HFFc6 (cell line): ENCODE measurements at places on chromosomes 7 and 10.
A peak's percentile ranks its signal among the peaks of the same experiment; 100 is the strongest.

DNA sequence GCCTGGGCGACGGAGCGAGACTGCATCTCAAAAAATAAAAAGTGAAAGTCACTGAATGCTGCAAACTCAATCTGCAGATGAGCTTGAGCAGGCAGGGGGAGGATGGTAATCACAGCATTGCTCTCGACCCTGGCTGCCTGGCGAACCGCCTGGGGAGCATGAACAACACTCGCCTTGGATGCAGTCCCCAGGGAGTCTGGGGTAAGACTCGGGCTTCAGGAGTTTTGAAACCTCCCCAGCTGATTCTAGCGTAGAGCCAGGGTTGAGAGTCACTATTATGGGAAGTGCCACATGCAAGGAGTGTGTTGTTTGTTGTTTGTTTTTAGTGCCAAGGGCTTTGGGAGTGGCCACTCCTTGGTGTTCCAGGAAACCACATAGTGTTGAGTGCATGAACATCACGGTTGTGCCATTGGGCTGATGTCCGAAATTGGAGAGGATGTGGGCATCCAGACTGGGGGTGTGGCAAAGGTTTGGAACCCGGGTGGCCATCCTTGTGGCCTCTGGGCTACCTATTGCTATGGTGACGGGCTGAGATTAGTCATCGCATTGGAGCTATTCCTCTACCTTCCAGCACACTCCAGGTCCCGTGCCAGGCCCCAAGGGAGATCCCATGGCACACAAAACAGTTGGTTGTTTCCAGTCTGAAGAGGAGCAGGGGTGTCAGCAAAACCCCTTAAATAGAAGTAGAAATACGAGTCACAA lies 92.6 kb downstream of the RGS10 start:
- peaks cover 3% of the 10 kb centered on the region for H3K27me3 ChIP-seq
- peaks cover 9% of the 10 kb centered on the region for H3K4me1 ChIP-seq
- peak overlapping the region; percentile 29; the same call in 1 of the 2 replicates for H3K27ac ChIP-seq
- H3K4me3 ChIP-seq = no peak overlapping the region
- H3K36me3 ChIP-seq = no peaks in the 10 kb centered on the region
- DNase-seq = no peak

DNA sequence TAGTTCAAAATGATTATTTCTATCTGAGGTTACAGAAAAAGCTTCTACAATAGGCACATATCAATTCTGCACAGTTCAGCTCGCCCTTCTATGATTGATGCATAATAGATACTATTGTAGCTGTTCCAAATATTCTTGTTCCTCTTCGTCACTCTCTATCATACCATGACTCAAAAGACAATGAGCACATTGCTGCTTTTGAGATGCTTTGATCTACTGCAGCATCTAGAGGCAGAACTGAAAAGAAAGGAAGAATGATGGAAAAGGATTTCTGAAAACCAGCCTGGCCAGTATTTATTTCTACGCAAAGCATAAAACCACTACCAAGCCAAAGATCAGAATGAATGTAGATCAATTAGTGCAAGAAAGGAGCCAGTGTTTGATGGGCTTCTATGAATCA lies 59.3 kb upstream of the PLXDC2 start:
- DNase-seq = no peak
- H3K4me1 ChIP-seq = no peaks in the 10 kb centered on the region
- no peak overlapping the region for H3K4me3 ChIP-seq
- H3K27ac ChIP-seq = no peak overlapping the region

- H3K36me3 ChIP-seq = no peaks in the 10 kb centered on the region
- H3K27me3 ChIP-seq = peaks cover 2% of the 10 kb centered on the region; the same call in 1 of the 2 replicates
- no peak for DNase-seq
- H3K4me3 ChIP-seq = no peak overlapping the region
Observed at GRCh38 chr7:129257168-129257567, 32.3 kb downstream of the AHCYL2 start.

DNA sequence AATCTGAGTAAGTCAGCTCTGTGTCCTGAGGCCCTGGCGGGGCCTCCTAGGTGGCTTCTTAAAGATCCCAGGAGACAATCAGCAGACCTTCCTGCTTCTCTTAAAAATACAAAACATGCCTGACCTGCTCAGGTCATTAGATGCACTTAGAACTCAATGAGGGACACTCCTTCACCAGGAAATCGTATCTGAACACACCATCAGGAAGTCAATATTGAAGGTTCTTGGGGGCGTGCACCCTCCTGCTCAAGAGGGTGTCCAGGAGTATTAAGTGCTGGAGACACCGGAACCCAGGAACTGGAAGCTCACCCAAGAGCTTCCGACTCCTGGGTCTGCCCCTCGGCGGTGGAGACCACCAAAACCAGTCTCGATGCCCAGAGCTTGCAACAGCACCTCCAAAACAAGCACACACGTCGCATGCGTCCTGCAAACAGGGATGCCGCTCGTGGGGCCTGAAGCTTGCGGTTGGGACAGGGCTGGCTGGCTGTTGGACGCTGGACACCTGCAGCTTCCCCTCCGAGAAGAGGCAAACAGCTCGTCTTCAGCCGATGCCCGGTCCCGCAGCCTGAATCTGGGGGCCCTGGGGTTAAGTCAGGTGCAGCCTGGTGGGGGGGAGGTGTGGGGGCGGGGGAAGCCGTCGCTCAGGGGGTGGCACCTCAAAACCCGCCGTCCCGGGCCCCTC lies 803 bp downstream of the RAPGEF5 start:
- peaks cover 22% of the 10 kb centered on the region for H3K4me1 ChIP-seq
- H3K36me3 ChIP-seq = peaks cover 13% of the 10 kb centered on the region
- no peak overlapping the region for H3K27ac ChIP-seq
- H3K4me3 ChIP-seq = peak overlapping the region; percentile 58; the same call in 1 of the 2 replicates
- DNase-seq = no peak
- H3K27me3 ChIP-seq = peaks cover 15% of the 10 kb centered on the region

DNA sequence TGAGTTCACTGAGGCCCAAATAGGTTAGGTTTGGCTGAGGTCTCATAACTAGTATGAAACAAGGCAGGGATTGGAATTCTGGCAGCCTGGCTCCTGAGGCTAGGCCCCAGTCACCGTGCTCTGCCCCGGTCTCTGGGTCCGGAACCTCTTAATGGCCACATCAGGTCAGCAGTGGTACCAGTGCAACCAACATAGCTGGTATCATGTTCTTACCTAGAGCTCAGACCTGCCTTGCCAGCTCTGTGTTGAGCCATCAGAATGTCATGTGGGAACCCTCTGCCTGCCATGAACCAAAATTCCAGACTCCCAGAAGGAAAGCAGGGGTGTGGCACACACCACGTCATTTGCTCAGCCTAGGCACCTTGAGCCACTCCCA lies 56.5 kb downstream of the ZNF467 start:
- H3K27ac ChIP-seq = no peak overlapping the region
- H3K4me3 ChIP-seq = no peak overlapping the region
- H3K27me3 ChIP-seq = no peaks in the 10 kb centered on the region; the same call in 1 of the 2 replicates
- H3K4me1 ChIP-seq = peaks cover 30% of the 10 kb centered on the region

GRCh38 chr10:98427011-98427515 lies 12.1 kb upstream of the PYROXD2 start:
- peaks cover 9% of the 10 kb centered on the region for H3K36me3 ChIP-seq
- no peak overlapping the region for H3K27ac ChIP-seq
- H3K27me3 ChIP-seq = peaks cover 2% of the 10 kb centered on the region; the same call in 1 of the 2 replicates
- no peak overlapping the region for H3K4me3 ChIP-seq
- DNase-seq = no peak
- no peaks in the 10 kb centered on the region for H3K4me1 ChIP-seq

- H3K36me3 ChIP-seq = no peaks in the 10 kb centered on the region
- no peak overlapping the region for H3K27ac ChIP-seq
- peaks cover 12% of the 10 kb centered on the region for H3K4me1 ChIP-seq
- H3K27me3 ChIP-seq = no peaks in the 10 kb centered on the region
- DNase-seq = no peak
Observed at GRCh38 chr10:61701055-61701705, 38.5 kb downstream of the CABCOCO1 start.

DNA sequence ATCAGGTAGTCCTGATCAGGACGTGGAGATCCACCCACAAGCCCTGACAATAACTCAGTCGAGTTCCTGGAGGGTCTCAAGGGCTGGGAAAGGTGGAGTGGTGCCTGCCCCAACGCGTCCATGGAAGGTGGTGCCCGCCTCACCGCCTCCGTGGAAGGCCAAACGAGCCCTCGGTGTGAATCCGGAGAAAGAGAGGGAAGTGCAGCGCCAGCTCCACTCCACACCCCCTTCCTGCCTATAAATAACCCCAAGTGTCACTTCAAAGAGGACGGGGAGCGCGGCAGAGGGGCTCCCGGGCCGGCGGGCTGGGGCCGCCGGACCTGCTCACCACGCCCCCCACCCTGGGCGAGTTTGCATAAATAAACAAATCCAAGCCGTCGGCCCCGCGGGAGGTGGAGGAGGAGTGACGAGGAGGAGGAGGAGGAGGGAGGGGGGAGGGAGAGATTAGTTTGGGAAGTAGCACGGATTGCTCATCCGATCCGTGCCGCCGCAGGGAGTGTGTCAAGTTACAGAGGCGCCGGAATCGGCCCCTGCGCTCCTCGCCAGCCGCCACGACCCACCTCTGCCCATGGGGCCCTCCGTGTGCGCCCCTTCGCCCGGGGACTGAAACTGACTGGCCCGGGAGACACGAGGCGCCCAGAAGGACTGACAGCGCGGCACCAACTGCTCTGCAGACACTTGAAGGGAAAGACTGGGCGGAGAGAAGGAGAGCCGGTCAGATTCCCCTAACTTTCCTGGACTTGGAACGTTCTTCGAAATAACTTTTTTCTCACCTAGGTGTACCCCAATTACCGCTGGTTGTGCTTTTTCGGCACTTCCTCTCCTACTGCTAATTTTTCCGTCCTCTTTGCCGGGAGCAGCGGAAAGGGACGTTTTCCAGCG lies at the start of gene COL13A1:
Gene COL13A1 (plus strand): TSS at position 473 of the 882 bp plus-strand sequence. CDS start 518 bp downstream, outside the sequence.
- H3K27me3 ChIP-seq = peaks cover 13% of the 10 kb centered on the region
- peaks cover 2% of the 10 kb centered on the region for H3K36me3 ChIP-seq
- peak; percentile 60 for DNase-seq
- peaks cover 66% of the 10 kb centered on the region for H3K4me1 ChIP-seq

GRCh38 chr10:110815354-110816004 lies 56.2 kb upstream of the PDCD4 start:
- peaks cover 7% of the 10 kb centered on the region; the same call in 1 of the 2 replicates for H3K4me1 ChIP-seq
- H3K36me3 ChIP-seq = no peaks in the 10 kb centered on the region
- no peak overlapping the region for H3K27ac ChIP-seq
- no peak for DNase-seq

- H3K4me3 ChIP-seq = no peak overlapping the region
Observed at GRCh38 chr7:41760293-41760692, 57.4 kb upstream of the INHBA start.

DNA sequence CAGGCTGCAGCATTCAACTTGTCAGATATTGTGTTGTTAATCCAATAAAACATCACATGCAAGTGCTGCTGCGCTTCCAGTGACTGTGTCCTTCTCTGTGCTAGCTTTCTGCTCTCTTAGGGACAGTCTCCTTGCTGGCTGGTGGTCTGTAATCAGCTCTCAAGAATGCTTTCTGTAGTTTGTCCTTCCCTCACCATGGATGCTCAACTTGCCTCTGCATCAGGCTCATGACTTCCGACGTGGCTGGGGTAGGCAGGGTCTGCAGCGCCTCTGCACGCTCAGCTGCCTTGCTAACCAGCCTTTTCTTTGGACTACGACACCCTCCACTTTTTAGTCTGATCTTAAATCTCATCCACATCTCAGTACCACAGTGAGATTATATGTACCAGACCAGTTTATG lies 58.3 kb downstream of the MMRN2 start:
- no peak overlapping the region for H3K4me3 ChIP-seq
- H3K36me3 ChIP-seq = peaks cover 7% of the 10 kb centered on the region
- peaks cover 10% of the 10 kb centered on the region for H3K4me1 ChIP-seq
- no peak for DNase-seq

DNA sequence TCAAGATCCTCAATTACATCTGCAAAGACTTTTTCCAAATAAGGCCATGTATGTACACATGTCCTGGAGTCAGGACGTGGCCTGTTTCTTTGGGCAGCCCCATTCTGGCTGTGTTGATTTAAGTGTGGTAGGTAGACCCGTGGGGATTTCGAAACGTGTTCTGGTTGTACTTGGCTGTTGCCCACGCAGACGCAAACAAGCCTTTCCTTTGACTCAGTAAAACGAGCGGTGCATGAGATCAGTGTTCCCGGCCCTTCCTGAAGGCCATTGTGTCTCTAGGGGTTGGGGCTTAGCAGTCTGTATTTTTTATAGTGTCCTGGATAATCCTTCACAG lies 64.8 kb upstream of the DNAJB6 start:
- H3K4me1 ChIP-seq = peaks cover 45% of the 10 kb centered on the region
- peaks cover 44% of the 10 kb centered on the region for H3K36me3 ChIP-seq
- H3K27ac ChIP-seq = peak overlapping the region; percentile 91

GRCh38 chr10:74189999-74190421 lies 39.0 kb downstream of the ADK start:
- H3K27me3 ChIP-seq = no peaks in the 10 kb centered on the region; the same call in 1 of the 2 replicates
- peaks cover 3% of the 10 kb centered on the region for H3K36me3 ChIP-seq
- H3K27ac ChIP-seq = peak overlapping the region; percentile 94

GRCh38 chr10:6185039-6185716 lies 17.6 kb upstream of the PFKFB3 start:
- peak overlapping the region; percentile 64 for H3K27ac ChIP-seq
- H3K4me3 ChIP-seq = no peak overlapping the region; the same call in 1 of the 2 replicates
- no peaks in the 10 kb centered on the region for H3K36me3 ChIP-seq
- peaks cover 20% of the 10 kb centered on the region for H3K4me1 ChIP-seq
- no peak for DNase-seq

DNA sequence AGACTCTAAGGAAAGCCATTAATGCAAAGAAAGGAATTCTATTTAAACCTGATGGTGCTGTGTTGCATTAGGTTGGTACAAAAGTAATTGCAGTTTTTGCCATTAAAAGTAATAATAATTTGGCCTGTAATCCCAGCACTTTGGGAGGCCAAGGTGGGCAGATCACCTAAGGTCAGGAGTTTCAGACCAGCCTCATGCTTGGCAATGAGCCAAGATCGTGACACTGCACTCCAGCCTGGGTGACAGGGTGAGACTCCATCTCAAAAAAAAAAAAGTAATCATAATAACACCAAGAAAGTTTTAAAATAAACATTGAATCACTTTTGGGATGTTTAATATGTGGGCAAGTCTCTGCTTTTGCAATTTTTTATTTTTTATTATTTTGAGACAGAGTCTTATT lies 107.3 kb upstream of the FRMD4A start:
- H3K27me3 ChIP-seq = peaks cover 24% of the 10 kb centered on the region
- no peaks in the 10 kb centered on the region for H3K4me1 ChIP-seq
- no peak for DNase-seq
- H3K4me3 ChIP-seq = no peak overlapping the region
- no peak overlapping the region for H3K27ac ChIP-seq

DNA sequence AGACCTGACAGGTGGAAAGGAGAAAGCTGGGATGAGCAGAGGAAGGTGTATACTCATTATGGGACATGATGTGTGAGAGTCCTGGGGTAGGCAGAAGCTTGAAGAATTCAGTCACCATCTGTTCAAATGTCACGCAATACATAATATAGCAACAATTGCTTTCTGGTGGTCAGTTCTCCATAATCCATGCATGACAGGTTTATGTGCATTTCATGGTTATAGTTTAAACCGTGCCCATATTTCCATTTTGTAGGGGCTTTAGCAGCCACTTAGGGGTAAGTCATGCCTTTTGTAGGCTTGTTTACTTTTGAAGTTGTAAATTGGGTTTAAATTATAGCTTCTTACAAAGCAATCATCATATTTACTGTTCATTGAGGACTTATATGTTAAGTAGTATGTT lies 158.8 kb downstream of the NXPH1 start:
- DNase-seq = no peak
- H3K27me3 ChIP-seq = no peaks in the 10 kb centered on the region
- H3K27ac ChIP-seq = no peak overlapping the region
